ENCODE measurements at places on chromosomes 2 and 18. TPM values are rescaled to one million over a fixed set of nuclear protein-coding genes. Genes with fewer than 3 reads are reported as not detected.

The TOGARAM2 gene
- total RNA-seq = under 0.01 TPM

The C2orf15 gene
- 0.18 TPM for total RNA-seq

The CARF gene
- total RNA-seq = 2.6 TPM

The TTC39C gene
- total RNA-seq = 3.4 TPM

The GTF2A1L gene
- total RNA-seq = not detected

The IL1B gene
- not detected for total RNA-seq

The LCT gene
- not detected for total RNA-seq

The CRACDL gene
- 8.7 TPM for total RNA-seq

The RASGRP3 gene
- total RNA-seq = 8.4 TPM

The HMSD gene
- not detected for total RNA-seq

The BARD1 gene
- total RNA-seq = 13.6 TPM

The FOXI3 gene
- total RNA-seq = not detected

The MRPL19 gene
- 40.9 TPM for total RNA-seq

The NXPH2 gene
- total RNA-seq = not detected

The FAM237A gene
- total RNA-seq = not detected

The KCNE4 gene
- not detected for total RNA-seq

The G6PC2 gene
- total RNA-seq = not detected

The COBLL1 gene
- total RNA-seq = 5.7 TPM

The TMEM17 gene
- 0.47 TPM for total RNA-seq

The CD28 gene
- under 0.01 TPM for total RNA-seq

The ASXL3 gene
- not detected for total RNA-seq

The STPG4 gene
- 0.09 TPM for total RNA-seq

The GCG gene
- not detected for total RNA-seq

The HAAO gene
- 0.09 TPM for total RNA-seq

The ERMN gene
- not detected for total RNA-seq

The FBXO48 gene
- 0.28 TPM for total RNA-seq

The CROCC2 gene
- not detected for total RNA-seq

The WNT6 gene
- total RNA-seq = not detected

The IFIH1 gene
- 4.9 TPM for total RNA-seq

The PLEKHH2 gene
- 0.28 TPM for total RNA-seq

The ABCB6 gene
- 51.1 TPM for total RNA-seq

The IKZF2 gene
- total RNA-seq = 0.09 TPM

The CRYGC gene
- total RNA-seq = not detected

The ADAM23 gene
- 18.4 TPM for total RNA-seq

The ANKRD30B gene
- not detected for total RNA-seq

The IL18R1 gene
- 3.7 TPM for total RNA-seq

The RNF25 gene
- total RNA-seq = 44.4 TPM

The ACTG2 gene
- total RNA-seq = under 0.01 TPM

The MYO3B gene
- not detected for total RNA-seq

The UGT1A5 gene
- total RNA-seq = not detected

The MARCO gene
- not detected for total RNA-seq

The ANAPC1 gene
- total RNA-seq = 77.6 TPM

The KCNG3 gene
- total RNA-seq = not detected

The EFR3B gene
- total RNA-seq = 0.28 TPM

The GPR35 gene
- total RNA-seq = under 0.01 TPM

The RSAD2 gene
- 0.19 TPM for total RNA-seq

The CHST9 gene
- not detected for total RNA-seq

The KCNIP3 gene
- 0.47 TPM for total RNA-seq

The SKA1 gene
- total RNA-seq = 15.0 TPM

The ADCY3 gene
- total RNA-seq = 33.1 TPM

The NCKAP5 gene
- 0.27 TPM for total RNA-seq

The METTL21A gene
- total RNA-seq = 14.5 TPM

The PLCL1 gene
- total RNA-seq = 3.8 TPM

The VWC2L gene
- total RNA-seq = not detected

The SH2D6 gene
- total RNA-seq = 0.28 TPM

The PARD6G gene
- 0.75 TPM for total RNA-seq

The ACVR1C gene
- total RNA-seq = not detected

The POU3F3 gene
- not detected for total RNA-seq

All from endothelial cell of coronary artery (primary cell).